ENCODE measurements at places on chromosomes 7 and 10.

DNA sequence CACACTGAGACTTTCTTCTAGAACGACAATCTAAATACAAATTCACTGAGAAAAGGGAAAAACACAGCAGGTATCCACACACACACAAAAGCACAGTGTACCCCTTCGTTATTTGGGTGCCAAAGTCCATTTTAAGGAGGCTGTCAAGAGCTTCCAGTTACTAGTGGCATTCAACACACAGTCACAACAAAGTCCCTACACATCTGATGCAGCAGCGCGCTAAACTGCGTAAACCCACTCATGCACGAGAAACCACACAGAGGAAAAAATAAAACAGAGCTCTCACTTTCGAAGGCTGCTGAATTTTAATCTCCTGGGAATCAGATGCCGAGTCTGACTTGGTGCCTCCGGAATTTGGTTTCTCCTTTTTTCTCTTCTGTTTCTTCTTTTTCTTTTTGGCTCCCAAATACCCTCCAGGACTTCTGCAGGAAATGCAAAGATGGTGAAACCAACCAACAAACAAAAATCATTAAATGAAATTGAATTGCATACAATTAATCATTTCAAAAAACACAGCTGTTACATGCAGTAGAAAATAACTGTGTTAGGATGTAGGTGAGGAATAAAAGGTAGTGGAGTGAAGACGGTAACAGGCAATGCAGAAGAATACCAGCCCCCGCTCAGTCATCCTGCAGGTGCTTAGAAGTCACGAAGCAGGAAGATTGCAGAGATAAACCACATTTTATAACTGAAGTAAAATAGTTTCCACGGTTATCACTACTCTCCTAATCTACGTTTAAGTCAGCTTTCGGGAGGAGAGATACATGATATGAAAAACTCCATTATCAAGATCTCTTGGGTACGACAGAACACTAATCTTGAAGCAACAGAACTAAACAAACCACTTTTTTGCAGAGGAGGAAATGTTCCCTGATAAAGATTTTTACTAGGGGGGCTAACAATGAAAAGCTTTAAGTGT is 27.1 kb downstream of the NMT2 start:
- DNase-seq: no peak

DNA sequence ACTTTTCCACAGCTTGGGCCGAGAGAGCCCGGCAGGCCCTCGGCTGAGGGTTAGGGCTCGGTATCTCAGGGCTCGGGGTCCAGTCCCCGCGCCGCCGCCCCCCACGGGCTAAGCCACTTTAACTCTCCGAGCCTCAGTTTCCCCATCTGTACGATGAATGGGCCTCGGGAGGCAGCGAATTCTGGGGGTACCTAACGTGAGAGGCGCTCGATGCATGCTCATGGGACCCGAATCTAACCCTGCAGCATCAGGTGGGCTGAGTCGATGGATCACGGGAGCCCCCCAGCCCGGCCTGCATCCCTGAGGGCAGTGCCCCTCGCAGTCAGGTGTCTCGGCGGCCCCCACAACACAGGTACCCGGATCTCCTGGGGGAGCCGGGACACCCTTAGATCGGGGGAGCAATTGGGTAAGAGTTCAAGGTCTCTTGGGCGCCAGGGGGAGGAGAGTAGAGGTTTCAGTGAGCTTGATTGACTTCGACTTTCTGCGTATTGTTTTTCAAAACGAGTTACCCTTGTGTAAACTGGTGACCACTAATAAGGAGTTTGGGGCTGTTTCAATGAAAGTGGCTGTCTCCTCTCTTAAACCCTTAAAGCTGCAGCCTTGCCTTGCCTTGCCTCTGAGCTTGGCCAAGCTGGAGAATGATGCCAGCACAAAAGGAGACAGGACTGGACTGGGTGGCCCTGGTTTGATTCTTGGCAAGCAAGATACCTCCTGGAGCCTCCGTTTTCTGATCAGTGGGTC is 631 bp downstream of the POR start:
- DNase-seq: peak; percentile 20

- no peak for DNase-seq
Observed at GRCh38 chr7:2350055-2350454, 4.6 kb upstream of the EIF3B start.

- DNase-seq: no peak
Observed at GRCh38 chr7:47817917-47818316, 130.3 kb downstream of the PKD1L1 start.

DNA sequence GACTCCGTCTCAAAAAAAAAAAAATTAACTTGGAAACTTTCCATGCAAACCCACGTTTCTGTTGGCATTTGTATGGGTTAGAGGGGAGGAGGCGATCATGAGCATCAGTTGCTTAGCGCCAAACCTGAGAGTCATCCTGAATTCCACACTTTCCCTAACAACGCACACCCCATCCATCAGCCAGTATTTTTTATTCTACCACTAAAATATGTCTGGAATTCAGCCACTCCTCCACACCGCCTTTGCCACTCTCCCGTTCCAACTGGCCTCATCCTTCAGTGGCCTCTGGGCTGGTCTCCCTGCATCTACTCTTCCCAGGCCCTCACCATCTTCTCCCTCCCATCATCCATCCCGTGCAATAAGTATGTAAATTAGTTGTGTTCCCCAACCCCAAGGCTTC is 4.7 kb upstream of the LMBR1 start:
- no peak for DNase-seq

DNA sequence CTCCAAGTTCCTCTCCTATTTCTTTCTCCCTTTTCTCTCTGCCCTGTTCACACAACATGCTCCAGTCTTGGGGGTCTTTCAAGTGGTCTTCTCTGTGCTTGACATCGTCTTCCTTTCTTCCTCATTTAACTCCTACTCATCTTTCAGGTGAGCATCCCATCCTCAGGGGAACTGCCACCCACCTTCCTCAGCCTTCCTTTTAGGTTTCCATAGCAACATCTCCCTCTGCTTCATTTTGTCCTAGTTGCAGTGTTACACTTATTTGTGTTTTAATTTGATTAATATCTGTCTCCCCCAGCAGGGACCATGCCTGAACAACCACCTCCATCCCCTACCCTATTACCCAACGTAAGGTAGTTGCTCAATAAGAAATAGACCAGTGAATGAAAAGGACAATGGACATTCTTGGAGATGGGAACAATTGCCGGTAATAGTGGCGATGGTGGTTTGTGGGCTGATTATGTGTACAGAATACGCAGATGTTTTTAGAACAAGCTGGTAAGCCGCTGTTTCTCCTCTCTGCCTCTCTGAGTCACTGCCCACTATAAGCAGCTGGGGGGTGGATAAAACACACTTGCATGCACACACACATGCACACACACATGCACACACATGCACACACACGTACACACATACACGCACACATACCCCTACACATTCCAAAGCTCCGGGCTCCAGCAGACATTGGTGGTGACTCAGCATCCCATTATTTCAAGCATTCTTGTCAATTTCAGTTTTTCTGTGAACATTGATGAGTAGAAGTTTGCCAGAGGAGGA is 251.6 kb downstream of the GATA3 start:
- no peak for DNase-seq

GRCh38 chr7:69218576-69218975 is 379.7 kb upstream of the AUTS2 start:
- no peak for DNase-seq

All from effector CD8-positive, alpha-beta T cell (primary cell).